AG04449 (cell line): ENCODE measurements at places on chromosomes 2 and 18.

DNA sequence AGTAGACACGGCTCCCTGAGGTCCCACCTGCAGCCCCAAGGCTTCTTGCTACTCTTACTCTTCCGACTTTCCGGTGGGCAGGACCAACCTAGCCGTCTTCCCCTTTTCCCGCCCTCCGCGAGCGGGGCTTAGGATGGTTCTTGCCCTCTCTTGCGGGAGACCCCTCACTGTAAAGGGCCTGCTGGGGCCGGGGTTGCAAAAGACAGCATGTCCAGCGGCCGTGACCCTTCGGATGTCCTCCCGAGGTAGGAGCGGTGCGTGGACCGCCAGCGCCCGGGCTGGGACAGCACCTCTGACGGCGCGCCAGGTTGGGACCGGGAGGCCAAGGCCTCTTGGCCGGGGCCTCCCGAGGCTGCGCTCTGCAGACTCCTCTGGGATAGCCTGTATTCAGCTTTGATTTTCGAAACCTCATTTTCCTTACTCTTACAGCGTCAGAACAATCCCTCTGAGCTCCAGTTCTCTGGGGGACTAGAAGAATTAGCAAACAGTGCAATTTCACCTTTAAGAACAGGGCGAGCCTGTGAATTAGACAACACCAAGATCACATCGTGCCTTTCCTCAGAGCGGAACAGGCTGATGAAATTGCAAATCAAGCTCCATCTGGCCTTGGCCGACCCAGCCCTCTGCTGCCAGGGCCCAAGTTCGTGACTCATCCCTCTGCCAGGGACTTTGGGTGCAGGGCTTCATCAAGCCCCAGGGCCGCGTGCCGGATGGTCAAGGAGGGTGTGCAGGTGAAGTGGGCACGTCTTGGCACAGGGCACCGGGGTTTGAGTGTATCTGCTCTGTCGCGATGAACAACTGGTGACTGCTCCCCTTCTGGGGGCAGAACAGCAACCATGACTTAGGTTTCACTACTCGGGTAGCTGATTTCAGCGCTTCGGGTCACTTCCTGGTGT is 777 bp downstream of the MOCOS start:
- no peak for DNase-seq

DNA sequence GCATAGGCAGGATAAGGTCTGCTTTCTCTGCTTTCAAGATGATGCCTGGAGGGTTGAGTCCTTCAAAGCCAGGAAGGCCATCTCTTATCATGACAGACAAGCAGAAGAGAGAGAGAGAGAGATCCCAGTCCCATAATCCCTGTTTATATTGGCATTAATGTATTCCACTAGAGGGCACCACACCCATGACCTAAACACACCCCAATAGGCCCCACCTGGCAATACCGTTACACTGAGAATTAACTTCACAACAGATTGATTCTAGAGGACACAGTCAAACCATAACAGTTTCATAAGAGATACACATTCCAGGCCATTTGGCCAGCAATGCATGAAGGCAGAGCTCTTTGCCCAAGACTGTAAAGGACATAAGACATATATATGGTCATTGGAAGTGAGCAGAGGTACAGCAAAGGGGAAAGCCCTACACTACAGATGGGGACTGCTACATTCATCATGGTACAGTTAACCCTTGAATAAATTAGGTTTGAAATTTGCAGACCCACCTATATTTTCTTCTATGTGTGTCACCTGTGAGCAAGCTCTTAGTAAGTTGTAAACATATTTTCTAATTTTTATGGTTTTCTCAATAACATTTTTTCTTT is 1516.1 kb downstream of the RPIA start:
- no peak for DNase-seq

DNA sequence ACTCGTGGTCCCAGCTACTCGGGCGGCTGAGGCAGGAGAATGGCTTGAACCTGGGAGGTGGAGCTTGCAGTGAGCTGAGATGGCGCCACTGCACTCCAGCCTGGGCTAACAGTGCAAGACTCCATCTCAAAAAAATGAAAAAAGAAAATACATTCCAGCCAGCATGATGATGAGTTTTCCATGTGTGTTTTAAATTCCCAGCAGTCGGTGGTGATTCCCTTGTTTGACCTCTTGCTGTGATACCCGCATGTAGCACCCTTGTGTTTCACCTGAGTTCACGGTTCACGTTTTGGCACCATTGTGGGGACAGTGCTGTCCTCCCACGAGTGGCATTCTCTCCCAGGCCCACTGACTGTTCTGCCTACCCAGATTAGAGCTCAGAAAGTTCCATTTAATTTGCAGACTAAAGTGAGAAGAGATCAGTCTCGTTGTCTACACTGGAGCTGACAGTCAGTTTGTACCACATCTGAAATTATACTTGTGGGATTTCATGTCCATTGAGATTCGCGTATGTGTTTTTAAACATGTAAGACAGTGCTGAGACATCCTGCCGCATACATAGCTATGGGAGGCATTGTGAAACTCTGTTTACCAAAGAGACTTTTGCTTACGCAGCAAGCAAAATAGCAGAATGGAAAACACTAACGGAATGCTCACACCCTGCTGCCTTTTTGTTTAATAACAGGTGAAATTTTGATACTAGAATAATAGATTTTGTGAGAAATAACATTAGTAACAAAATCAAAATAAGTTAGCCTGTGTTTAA is 157.1 kb downstream of the GBX2 start:
- DNase-seq = no peak

DNA sequence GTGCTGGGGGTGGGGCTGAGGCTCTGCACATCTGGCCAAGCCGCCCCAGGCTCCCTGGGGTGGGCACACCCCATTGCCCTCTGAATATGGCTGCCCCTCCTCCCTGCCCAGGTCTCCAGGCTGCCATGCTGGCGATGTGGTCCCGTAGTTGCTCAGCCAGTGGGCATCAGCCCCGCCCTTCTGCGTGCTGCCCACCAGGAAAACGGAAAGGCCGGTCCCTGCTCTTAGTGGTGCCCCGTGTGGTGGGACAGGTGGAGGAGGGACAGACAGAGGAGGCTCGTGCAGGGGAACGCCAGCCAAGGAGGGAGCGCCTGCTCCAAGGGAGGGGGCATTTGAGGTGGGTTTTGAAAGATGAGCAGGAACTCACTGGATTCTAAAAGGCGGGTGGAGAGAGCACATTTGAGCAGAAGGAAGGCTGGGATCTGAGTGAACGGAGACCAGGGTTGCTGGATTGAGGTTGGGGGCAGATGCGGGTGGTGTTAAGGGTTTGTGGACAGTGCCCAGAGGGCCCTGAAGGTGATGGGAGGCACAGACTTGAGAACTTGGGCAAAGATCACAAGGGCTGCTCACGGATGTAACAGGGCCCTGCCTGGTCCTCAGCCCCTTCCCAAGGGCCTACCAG is 6.7 kb upstream of the B3GNT7 start:
- DNase-seq = no peak

DNA sequence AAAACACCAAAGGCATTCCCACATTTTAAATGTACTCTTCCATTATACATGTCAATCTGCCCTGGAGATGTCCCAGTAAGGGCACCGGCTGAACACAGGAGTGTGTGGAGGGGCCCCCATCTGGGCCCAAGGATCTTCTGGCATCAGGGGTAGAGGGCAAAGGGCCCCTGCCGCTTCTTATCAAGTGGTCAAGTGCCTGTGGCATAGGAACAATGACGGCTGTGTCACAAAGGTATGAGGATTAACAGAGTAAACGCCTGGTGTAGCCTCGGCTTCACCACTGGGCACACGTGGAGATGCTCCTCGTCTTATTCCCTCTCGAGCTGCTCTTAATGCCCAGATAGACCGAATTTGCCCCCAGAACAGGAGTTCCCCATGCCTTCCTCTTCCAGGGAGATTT is 169.7 kb upstream of the GLI2 start:
- DNase-seq = no peak

- DNase-seq = no peak
Observed at GRCh38 chr2:45930396-45930792, 278.9 kb downstream of the PRKCE start.
